ENCODE measurements at places on chromosomes 7 and 10. TPM values are rescaled to one million over a fixed set of nuclear protein-coding genes. Genes with fewer than 3 reads are reported as not detected.

Gene TMEM270
- not detected for total RNA-seq

Gene PPP1R17
- total RNA-seq, result not detected

Gene TDRD1
- 0.34 TPM for total RNA-seq

Gene HEPACAM2
- total RNA-seq, result 0.54 TPM

Gene SPDYE2B
- total RNA-seq, result not detected

Gene ZCCHC24
- 10.7 TPM for total RNA-seq

Gene SHH
- not detected for total RNA-seq

Gene DPCD
- 9.6 TPM for total RNA-seq

Gene OR13A1
- not detected for total RNA-seq

Gene OR9A4
- total RNA-seq, result not detected

All from lower leg skin (tissue), 4 donors.